ENCODE measurements at places on chromosomes 3 and 15.

GRCh38 chr15:26771168-26771567 lies 1.7 kb downstream of the GABRB3 start:
- no peak for DNase-seq

DNA sequence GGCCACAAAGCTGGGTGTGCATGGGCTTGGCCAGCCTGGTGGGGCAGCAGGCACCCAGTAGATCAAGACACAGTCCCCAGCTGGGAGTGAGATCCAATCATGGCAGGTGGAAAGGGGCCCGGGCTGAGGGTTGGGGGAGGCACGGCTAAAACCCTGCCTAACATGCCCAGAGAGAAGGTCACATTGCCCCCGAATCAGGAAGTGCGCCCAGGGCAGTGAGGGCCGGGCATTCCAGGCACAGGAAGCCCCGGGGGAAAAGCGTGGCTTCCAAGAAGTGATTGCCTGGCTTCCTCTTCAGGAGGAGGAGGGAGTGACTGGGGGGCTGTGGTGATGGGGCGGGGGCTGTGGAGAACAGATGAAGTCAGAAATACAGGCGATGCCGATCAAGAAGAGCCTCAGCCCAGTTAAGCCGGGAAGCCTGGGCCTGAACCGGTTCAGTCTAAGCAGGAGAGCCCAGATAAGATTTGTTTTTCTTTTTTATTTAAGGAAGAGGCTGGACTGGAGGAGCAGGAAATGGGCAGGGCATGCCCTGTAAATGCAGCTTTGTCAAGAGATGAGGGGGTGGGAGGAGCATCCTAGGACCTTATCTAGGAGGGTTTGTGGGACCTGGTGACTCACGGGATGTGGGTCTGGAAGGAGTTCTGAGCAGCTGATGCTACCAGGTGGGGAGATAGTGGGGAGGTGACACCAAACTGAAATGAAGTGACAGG lies 83.9 kb downstream of the CHSY1 start:
- peak; percentile 78 for DNase-seq

DNA sequence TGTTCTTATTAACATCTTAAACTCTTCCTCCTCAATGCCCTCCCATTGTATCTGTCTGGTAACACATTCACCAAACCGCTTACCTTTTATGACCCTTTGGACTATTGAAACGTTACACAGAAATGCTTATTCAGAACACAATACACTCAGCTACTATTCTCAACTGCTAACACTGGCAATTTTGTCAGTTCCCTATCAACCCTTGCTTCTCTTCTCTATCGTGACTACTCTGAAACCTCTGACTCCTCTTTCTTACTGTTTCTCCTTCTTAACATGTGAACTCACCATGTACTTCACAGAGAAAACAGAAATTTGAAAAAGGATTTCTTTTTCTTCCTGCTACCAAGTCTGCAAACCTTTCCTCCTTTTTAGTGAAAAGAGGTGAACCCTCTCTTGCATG lies 232.9 kb upstream of the GPR149 start:
- no peak for DNase-seq

- no peak for DNase-seq
Observed at GRCh38 chr15:80580536-80581260, 114.4 kb upstream of the ABHD17C start.

GRCh38 chr3:63970631-63971475 lies 52.4 kb downstream of the PSMD6 start:
- DNase-seq, result no peak

DNA sequence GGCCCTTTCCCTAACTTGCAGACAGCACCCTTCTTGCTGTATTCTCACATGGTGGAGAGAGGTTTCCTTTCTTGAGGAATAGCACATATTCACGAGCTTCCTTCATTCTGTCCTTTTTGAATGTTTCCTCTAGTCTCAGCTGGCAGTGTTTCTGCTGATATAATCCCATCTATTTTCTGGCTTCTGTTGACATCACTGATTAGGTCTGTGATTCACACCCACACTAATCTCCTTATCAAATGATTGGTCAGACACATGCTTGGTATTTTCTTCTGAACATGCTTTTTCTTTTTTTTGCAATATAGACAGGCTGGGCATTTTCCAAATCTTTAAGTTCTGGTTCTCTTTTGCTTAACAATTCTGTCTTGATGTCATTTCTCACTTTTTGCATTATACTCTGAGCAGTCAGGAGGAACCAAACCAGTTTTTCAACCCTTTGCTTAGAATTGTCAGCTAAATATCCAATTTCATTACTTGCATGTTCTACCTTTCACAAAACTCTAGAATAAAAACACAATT lies 65.4 kb downstream of the OXSM start:
- no peak for DNase-seq

DNA sequence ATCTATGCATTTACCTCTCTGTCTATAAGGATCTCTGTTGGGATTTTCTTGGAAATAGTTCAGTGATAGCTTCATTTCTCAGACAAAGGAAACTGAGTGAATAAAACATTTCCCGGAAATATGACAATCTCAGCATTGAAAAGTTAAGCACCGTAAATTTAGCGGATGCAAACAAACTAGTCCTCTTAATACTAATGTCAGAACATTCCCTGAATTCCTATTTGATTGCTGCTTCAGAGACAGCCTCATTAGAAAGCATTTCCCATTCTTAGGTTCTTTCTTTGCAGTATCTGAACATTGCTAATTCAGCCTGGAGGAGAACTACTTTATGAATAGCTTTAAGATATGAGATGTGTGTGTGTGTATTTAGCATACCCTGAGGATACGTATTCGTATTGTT lies 101.3 kb downstream of the NR2F2 start:
- no peak for DNase-seq

GRCh38 chr15:101019366-101019896 lies 100.3 kb downstream of the LRRK1 start:
- no peak for DNase-seq

DNA sequence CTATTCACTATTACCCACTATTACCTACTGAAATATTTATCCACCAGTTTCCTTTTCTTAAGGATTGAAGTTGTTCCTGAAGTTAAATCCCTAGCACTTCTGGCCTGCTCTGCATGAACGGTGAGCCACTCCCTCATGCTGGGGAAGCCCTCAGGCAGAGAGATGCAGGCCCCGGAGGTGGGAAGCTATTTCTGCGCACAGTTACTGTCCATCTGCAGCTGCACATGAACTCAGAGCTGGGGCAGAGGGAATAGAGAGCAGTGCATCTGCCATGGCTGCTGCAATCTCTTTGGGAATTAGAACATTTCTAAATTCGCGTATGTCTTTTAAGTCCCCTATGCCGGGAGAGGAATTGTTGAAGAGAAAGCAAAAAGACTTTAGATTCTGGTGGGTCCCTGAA lies 6.3 kb upstream of the GALNT15 start:
- no peak for DNase-seq
